ENCODE measurements at places on chromosomes 7 and 10.

GRCh38 chr10:124436191-124436638, 13.6 kb downstream of the NKX1-2 start:
- no peak for DNase-seq

DNA sequence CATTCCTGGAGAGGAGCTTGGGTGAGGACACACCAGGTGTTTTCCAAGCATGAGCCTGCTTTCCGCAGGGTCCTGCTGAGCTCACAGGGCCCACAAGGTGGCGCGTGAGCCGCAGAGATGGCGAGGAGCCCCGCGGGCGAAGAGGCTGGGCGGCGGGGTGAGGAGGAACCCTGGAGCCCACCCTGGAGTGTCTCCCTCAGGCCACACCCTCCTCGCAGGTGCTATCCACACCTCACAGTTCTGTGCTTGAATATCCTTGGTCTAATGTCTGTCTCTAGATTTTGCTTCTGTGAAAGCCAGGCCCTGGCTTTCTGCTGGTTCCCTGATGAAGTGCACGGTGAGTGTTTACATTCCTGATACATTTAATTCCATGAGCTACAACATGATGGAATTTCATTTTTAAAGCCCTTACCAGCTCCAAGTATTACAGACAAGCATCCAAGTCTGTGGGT, 433.6 kb downstream of the ACTR3B start:
- DNase-seq = no peak

DNA sequence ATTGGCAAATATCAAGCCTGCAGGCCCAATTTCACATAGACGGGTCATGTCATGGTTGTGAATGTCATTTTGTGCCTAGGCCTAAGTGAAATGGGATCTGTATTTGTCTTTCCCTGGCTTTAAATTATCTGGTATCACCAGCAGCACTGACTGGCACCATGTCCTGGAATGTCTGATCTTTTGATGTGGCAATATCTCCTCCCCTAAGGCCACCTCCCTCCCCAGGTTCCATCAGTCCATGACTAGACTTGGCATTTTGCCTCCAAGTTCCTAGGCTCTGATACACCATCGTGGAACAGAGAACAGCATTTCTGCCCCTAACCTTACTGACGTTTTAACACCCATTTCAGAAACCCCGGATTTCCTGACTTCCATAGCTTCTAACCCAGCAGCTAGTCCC, 513.9 kb downstream of the GALNT17 start:
- DNase-seq = no peak

- no peak for DNase-seq
Observed at GRCh38 chr7:6367701-6368211, 80.0 kb downstream of the DAGLB start.

DNA sequence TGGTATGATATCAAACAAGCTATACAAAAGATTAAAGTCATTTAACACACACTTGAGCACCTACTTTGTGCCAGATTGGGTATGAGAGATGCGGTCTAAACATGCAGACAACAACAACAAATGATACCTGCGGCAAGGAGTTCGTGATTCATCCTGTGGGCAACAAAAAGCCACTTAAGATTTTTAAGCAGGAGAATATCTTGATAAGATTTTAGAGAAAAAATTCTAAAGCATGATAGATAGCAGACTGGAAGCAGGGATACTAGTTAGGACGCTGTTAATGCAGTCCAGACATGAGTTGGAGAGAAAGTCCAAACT, 1.6 kb upstream of the KBTBD2 start:
- no peak for DNase-seq

GRCh38 chr10:30430544-30431298, 3.3 kb upstream of the MAP3K8 start:
- no peak for DNase-seq

DNA sequence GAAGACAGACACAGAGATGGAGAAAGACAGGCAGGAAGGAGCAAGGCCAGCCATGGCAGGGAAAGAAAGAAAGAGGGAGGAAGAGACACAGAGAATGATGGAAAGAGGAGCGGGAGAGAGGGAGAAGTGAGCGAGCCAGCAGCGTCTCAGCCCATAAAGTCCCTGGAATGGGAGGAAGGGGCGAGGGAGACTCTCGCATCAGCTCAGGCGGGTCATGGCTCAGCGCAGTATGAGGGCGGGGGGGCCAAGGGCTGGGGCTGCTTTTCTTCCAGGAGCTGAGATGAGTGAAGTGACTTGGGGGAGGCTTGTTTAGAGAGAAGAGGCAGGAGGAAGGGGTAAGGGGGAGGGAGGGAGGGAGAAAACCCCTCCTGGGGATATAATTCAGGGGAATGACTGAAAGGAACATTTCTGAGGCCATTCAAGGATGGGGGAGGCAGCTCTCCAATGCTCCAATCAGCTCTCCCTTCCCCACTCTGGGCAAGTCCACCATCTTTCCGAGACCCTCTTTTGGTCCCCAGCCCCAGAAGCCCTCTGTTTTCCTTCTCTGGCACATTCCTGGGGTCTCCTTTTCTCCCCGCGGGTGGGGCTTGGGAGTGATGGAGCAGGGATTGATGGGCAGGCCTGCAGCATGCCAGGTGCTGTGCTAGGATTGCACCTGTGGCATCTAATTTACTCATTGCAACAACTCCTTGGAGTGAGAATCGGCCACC, 87.9 kb downstream of the HIF1AN start:
- no peak for DNase-seq

- no peak for DNase-seq
Observed at GRCh38 chr10:32065856-32066255, 9.6 kb upstream of the KIF5B start.

DNA sequence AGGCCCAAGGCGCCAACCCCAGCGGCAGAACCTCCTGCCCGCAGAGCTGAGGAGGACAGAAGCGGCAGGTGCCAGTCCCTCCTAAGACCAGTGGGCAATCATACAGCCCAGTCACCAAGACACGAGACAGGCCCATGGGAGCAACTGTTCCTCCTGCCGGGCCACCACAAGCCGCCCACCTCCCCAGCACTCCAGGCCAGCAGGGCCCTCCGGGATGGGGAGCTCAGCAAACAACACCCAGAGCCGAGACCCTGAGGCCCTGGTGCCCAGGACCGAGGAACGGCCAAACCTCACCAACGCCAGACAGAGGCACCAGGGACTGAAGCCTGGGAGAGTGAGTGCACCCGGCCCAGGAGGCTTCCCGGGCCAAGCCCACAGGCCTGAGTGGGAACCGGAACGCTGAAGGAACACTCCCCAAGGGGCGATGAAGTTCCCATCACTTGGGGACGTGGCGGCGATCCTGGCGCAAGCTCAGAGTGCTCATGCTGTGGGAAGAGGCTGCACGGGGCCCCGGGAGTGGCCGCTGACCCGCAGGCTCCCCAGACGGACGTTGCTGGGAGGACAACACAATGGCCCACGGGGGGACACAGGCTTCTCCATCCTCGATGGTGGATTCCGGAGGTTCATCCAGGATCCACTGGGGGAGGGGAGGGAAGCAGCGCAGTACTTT, 35.1 kb downstream of the GPER1 start:
- no peak for DNase-seq

DNA sequence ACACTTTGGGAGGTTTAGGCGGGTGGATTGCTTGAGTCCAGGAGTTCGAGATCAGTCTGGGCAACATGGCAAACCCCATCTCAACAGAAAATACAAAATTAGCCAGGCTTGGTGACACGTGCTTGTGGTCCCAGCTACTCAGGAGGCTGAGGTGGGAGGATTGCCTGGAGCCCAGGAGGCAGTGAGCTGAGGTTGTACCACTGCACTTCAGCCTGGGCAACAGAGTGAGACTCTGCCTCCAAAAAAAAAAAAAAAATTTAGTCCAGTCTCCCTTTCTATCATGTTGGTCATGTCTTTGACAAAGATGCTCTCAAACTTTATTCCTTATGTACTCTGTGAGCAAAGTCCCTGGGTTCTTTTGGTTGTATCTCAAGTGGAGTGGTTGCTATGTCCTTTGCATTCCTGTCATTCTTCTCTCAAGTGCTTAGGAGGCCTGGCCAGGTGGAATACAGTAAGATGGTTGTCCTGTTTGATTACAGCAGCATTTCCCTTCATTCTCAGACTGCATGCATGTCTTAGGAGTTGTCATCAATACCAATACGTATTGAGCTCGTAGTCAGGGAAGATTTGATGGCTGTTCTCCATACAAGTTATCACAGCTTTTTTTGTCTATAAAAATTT, 85.7 kb downstream of the MMRN2 start:
- DNase-seq = no peak

DNA sequence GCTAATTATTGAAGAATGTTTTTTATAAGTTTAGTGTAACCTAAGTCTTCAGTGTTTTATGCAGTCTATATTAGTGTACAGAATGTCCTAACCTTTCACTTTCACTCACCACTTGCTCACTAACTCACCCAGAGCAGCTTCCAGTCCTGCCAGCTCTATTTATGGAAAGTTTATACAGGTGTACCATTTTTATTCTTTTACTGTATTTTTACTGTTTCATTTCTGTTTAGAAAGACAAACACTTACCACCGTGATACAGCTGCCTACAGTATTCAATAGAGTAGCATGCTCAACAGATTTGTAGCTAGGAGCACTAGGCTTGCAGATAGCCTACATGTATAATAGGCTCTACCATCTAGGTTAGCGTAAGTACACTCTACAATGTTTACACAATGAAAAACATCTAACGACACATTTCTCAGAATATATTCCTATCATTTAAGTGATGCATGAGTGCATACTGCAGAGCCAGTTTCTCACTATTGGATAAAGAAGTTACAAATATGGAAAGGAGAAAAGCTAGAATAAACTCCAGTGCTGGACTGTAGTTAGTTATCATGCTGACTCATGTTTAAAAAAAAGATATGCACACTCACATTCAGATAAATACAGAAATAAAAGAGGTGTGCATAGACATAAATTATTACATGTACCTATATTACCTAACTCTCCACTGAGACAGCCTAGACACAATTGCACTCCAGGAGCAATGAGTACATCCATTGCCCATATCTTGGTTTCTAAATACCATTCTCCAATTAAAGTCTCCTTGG, 30.4 kb downstream of the STEAP1B start:
- no peak for DNase-seq

- peak; percentile 45 for DNase-seq
Observed at GRCh38 chr10:3668276-3668965, 116.6 kb downstream of the KLF6 start.

DNA sequence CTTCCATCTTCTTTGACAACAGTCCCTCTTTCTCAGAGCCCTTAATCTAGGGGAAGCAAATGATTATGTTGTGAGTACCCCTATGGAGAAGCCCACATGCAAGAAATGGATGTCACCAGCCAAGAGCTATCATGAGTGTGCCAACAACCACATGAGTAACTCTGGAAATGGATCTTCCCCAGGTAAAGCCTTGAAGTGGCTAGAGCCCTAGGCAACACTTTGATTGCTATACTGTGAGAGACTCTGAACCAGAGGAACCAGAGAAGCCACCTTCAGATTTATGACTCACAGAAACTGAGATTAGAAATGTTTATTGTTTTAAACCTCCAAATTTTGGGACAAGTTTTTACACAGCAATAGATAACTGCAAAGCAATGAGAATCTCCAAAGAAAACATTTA, 60.9 kb upstream of the COL1A2 start:
- DNase-seq = no peak

GRCh38 chr7:86889501-86889900, 170.0 kb downstream of the ELAPOR2 start:
- DNase-seq = no peak

- DNase-seq = no peak
Observed at GRCh38 chr7:121278120-121279021, 50.4 kb upstream of the WNT16 start.

DNA sequence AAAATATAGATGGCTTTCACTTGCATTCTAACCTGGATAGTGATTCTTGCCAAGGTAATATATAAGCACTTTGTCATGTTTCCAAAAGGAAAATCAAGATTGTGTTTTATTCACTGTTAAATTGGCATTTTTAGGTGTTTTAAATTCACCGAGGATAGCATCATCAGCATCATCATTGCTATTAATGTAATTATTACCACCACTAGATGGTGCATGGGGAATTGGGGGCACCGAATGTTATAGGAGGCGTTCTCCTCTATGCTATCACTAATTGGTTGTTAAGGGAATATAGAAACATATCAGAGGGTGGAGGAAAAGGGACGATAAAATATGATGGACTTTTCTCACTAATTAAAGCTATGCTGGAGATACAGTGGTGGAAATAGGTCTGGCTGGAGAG, 95.5 kb downstream of the CELF2 start:
- peak; percentile 21 for DNase-seq

DNA sequence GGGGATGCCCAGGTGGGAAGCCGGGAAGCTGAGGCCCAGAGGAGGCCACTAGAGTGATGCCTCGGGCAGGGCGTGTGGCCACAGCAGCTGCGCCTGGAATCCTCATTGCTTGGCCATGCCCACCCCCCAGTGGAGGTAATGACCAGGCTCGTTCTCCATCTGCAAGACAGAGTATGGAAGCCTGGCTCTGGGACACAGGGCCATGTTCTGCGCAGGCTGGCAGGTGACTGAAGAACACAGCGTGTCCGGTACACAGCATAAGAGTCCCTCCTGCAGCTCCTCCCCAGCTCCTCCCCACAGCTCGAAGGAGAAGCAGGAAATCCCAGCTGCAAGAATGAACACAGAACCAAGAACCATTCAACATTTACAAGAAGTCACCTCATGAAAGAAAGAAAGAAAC, 64.8 kb downstream of the SMURF1 start:
- DNase-seq = no peak

DNA sequence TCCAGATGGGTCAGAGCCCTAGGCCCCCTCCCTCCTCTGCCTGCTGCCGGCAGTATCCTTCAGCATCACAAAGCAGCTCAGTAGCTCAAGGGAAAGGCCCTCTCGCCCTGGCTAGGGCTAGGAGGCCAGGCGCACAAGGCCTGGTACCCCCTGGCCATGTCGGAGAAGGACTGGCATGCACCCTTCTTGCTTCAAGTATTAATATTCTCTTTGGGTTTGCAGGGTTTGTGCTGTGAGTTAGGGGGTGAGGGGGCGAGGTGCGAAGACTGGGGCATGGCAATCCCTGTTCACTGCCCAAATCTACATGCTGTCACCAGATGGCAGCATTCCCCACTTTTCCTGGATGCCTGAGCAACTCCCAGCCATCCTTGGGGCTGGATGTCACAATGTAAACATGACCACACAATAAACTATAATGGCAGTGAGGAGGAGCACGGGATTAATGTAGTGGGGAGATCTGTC, 105.2 kb downstream of the NEURL1 start:
- DNase-seq = no peak

DNA sequence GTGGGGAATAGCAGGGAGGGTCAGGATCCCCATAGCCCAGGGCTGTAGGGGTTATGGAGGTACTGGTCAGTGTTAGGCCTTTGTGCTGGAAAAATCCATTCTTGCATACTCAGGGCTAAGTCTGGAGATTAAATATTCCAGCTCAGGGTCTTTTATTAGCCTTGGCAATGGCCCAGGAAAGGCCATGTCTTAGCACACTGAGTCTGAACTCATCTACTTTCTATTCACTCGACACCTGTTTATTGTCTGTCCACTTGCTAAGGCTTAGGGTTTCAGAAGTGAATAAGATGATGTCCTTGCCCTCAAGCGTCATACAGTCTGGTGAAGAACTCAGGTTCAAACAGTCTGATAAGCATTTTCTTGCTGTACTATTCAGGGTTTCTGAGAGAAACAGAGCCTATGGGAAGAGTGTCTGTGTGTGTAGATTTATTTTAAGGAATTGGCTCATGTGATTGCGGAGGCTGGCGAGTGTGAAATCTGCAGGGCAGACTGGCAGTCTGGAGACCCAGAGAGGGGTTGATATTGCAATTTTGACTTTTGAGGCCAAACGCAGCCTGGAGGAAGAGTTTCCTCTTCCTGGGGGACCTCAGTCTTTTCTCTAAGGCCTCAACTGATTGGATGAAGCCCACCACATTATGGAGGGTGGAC, 135.8 kb downstream of the RAMP3 start:
- no peak for DNase-seq

- no peak for DNase-seq
Observed at GRCh38 chr10:69797959-69798358, 3.7 kb upstream of the COL13A1 start.

GRCh38 chr7:112459645-112460044, 9.4 kb downstream of the IFRD1 start:
- DNase-seq = no peak
